ENCODE measurements at places on chromosomes 12 and 14.

DNA sequence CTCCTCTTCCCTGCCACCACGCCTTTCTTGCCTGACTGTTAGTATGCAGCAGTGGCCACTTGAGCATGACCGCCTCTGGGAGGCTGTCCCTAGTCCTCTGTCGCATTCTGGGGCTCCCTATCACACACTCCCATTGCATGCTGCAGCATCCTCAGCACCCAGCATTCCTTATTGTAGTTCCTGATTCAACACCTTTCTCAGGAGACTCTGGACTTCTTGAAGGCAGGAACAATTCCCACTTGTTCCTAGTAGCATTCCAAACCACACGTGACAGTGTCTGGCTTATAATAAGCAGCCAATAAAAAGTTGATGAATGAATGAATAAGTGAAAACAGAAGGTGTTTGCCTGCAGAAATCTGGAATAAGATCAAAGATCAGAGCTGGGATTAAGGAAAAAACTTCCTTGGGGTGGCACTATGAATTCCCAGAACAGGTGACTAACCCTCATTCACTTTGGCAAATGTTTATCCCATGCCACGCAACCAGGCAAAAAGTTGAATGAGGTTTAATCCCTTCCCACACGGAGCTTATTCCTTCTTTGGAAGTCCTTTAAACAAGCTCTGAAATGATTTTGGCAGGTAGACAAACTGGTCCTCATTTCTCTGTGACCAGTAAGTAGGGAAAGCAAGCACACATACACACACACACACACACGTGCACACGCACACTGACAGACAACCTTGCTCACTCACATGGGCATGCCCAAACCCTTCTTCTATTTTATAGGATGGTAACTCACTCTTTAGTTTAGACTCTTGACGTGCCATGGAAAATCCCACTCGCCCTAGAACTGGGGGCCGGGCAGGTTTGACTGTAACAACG lies 26.5 kb downstream of the NTF3 start:
- no peak for DNase-seq

DNA sequence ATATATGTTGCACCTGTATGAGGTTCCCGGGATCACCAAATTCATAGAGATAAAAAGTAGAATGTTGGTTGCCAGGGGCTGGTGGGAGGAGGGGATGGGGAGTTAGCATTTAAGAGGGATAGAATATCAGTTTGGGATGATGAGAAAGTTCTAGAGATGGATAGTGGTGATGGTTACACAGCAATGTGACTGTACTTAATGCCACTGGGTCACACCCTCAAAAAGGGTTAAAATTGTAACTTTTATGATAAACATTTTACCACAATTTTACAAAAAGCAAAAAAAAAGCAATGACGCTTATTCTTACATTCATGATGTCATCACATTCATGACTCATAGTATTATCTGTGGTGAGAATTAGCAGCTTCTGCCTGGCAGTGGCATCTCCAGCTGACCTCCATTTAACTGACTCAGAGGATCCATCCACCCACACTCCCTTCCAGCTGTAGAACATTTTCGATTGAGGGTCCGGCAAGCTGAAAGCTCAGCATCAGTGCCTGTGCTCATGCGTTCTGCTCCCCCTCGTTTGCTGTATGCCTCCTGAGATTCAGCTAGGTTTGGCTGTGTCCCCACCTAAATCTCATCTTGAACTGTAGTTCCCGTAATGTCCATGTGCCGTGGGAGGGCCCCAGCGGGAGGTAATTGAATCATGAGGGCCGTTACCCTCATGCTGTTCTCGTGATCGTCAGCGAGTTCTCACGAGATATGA lies 64.8 kb upstream of the TMEM260 start:
- DNase-seq, result no peak

- no peak for DNase-seq
These were observed 123.8 kb downstream of the DUSP6 start for GRCh38 chr12:89228491-89228890.

- no peak for DNase-seq
These were observed 98.5 kb downstream of the FGD4 start for GRCh38 chr12:32497864-32498263.

- DNase-seq, result no peak
These were observed 196.5 kb downstream of the DUSP6 start for GRCh38 chr12:89155826-89156225.

DNA sequence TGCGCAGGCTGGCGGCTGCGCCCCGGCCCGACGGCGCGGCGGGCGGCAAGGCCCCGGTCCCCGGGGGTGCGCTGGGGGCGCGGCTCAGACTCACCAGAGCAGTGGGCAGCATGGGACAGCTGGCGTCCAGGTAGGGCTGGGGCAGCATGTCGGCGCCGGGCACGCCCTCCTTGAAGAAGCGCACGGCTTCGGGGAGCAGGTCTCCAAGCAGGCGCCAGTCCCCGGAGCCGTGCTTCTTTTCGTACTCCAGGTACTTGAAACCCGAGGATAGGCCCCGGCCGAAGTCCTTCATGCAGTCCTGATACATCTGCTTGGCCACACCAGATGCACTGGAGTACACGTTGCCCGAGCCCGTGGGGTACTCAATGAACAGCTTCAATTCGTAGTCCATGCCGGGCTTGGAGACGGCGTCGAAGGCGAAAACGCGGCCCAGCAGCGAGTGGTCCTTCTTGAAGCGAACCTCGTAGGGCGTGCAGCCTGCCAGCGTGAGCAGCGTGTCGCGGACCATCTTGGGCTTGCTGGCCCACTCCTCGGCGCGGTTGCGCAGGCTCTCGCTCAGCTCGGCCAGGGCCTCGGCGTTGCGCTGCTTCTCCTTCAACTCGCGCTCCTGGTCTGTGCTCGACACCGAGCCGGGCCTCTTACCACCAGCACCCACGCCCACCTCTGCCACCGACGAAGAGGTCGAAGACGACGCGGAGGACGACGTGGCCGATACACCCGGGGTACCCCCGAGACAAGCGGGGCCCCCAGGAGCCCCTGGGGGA lies 2.2 kb downstream of the IRF2BPL start:
- DNase-seq, result no peak

GRCh38 chr14:33915682-33916081 lies 35.2 kb downstream of the EGLN3 start:
- DNase-seq, result no peak

DNA sequence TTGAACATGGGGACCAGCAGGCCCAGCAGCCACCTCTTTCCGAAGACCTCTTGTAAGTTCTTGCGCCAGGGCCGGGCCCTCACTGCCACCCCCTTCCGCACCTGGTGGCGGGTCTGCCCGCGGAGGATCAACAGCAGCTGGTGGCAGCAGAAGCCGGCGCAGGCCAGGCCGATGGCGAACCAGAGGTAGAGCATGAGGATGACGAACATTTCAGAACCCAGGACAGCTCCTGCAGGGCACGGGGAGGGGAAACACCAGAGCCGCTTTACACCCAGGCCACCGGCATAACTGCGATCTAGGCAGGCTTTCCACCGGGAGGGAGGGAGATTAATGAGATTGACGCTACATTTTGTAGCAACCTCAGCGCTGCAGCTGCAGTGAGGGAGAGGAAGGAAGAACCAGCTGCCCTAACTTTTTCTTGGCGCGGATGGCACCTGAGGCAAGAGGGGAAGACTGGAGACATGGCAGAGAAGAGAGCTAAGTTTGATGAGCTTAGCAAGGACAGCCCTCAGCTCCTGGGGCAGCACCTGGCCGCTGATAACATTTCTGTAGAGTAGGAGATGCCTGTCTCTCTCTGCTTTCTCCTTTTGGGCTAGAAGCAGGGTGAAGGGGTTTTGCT lies 7.8 kb downstream of the ZDHHC22 start:
- no peak for DNase-seq

- no peak for DNase-seq
These were observed at the start of gene KCNA5 for GRCh38 chr12:5043589-5044419. TSS of gene KCNA5 (plus strand) at chr12:5043879. CDS start at chr12:5044148, 269 bp downstream.

DNA sequence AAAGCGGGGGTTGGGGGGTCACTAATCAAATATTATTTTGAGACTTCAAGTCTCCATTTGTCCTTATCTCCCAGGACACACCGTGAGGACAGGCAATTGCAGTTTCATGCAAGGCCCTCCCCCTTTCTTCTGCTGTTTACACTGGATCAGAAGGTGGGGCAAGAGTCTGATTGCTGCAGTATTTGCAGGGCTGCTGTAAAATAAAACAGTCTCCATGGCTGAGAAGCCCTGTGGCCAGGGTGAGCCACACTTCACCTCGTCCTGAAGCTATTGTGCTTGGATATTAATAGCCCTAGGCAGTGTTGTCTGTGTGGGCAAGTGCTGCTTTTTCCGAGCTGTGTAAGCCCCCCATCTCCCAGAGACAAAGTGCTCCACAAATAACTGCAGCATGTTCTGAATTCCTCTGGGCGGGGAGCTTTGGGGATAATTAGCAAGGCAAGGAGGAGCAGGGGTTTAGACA lies 187.4 kb upstream of the NTF3 start:
- DNase-seq, result no peak

Data from stimulated activated CD4-positive, alpha-beta T cell treated with anti-CD3 and anti-CD28 coated beads, Interleukin-1b, Interleukin-23, amount 100 ng/mL, for 24 hours (primary cell).